ENCODE measurements at places on chromosomes 12 and 14. TPM values are rescaled to one million over a fixed set of nuclear protein-coding genes. Genes with fewer than 3 reads are reported as not detected.

The RPS6KL1 gene
- total RNA-seq: 6.5 TPM

The NKX2-1 gene
- total RNA-seq: not detected

The CLEC14A gene
- not detected for total RNA-seq

The GALNT4 gene
- total RNA-seq: 3.6 TPM

The LRP1-AS gene
- not detected for total RNA-seq

The GLS2 gene
- total RNA-seq: 0.54 TPM

The SUSD6 gene
- total RNA-seq: 49.3 TPM

The TMED10 gene
- 361 TPM for total RNA-seq

The NUDT4 gene
- total RNA-seq: 69.0 TPM

The GYS2 gene
- not detected for total RNA-seq

The FGF6 gene
- not detected for total RNA-seq

The MYF5 gene
- not detected for total RNA-seq

The STAT6 gene
- 89.4 TPM for total RNA-seq

The BEST3 gene
- total RNA-seq: 0.15 TPM

The KIF5A gene
- 2.6 TPM for total RNA-seq

The ST8SIA1 gene
- 0.15 TPM for total RNA-seq

The RDH12 gene
- total RNA-seq: not detected

The RASSF8 gene
- total RNA-seq: 46.2 TPM

The DDX23 gene
- total RNA-seq: 71.1 TPM

The BMP4 gene
- 3.4 TPM for total RNA-seq

The DRAM1 gene
- 9.3 TPM for total RNA-seq

The KRT80 gene
- total RNA-seq: 10.7 TPM

The KRT2 gene
- total RNA-seq: not detected

The IFNG-AS1 gene
- total RNA-seq: not detected

The PPFIA2 gene
- 0.46 TPM for total RNA-seq

The DCAF11 gene
- 30.7 TPM for total RNA-seq

The SYT1 gene
- total RNA-seq: 2.1 TPM

The ORAI1 gene
- 6.0 TPM for total RNA-seq

The OTOGL gene
- total RNA-seq: 0.92 TPM

The OR6C2 gene
- not detected for total RNA-seq

The DDN gene
- total RNA-seq: 0.10 TPM

The SRGAP1 gene
- 13.2 TPM for total RNA-seq

The CPNE6 gene
- not detected for total RNA-seq

The RPGRIP1 gene
- total RNA-seq: not detected

The TDRD9 gene
- not detected for total RNA-seq

The AP5M1 gene
- 32.5 TPM for total RNA-seq

The IL31 gene
- not detected for total RNA-seq

The TPPP2 gene
- not detected for total RNA-seq

The NELL2 gene
- not detected for total RNA-seq

The GPR137C gene
- total RNA-seq: 2.6 TPM

The OVCH1 gene
- total RNA-seq: 0.89 TPM

The METTL17 gene
- 50.1 TPM for total RNA-seq

The YARS2 gene
- 16.0 TPM for total RNA-seq

The OR6J1 gene
- total RNA-seq: not detected

The GZMH gene
- not detected for total RNA-seq

The DHRS2 gene
- not detected for total RNA-seq

The AMIGO2 gene
- total RNA-seq: 86.7 TPM

The GPR84 gene
- not detected for total RNA-seq

The PLEKHD1 gene
- total RNA-seq: 0.08 TPM

The MMP19 gene
- 17.8 TPM for total RNA-seq

The NFE2 gene
- total RNA-seq: not detected

The EFS gene
- total RNA-seq: 29.6 TPM

The APOLD1 gene
- 8.1 TPM for total RNA-seq

The HCAR3 gene
- total RNA-seq: not detected

The TSPAN8 gene
- 0.22 TPM for total RNA-seq

Measured in chondrocyte (in vitro differentiated cells).